ENCODE measurements at places on chromosomes 7 and 10. TPM values are rescaled to one million over a fixed set of nuclear protein-coding genes. Genes with fewer than 3 reads are reported as not detected.

Gene ITPRID1
- not detected for total RNA-seq

Gene ADCYAP1R1
- total RNA-seq: 2.5 TPM

Gene PRSS37
- total RNA-seq: not detected

Gene RSPH10B
- total RNA-seq: not detected

Gene FRAT1
- 8.2 TPM for total RNA-seq

Gene CCDC126
- 9.9 TPM for total RNA-seq

Gene LIPM
- not detected for total RNA-seq

Gene MKX
- 0.55 TPM for total RNA-seq

Gene ATG9B
- total RNA-seq: not detected

Gene KIF20B
- total RNA-seq: 2.5 TPM

Gene ADIRF
- 543 TPM for total RNA-seq

Gene GPER1
- total RNA-seq: 8.1 TPM

Gene ZNF655
- total RNA-seq: 78.2 TPM

Gene CFTR
- total RNA-seq: 0.22 TPM

- no peak for DNase-seq
Measured at GRCh38 chr7:41046221-41046761, 656.6 kb downstream of the INHBA start.

GRCh38 chr10:114458955-114459354, 54.7 kb upstream of the AFAP1L2 start:
- DNase-seq: no peak

DNA sequence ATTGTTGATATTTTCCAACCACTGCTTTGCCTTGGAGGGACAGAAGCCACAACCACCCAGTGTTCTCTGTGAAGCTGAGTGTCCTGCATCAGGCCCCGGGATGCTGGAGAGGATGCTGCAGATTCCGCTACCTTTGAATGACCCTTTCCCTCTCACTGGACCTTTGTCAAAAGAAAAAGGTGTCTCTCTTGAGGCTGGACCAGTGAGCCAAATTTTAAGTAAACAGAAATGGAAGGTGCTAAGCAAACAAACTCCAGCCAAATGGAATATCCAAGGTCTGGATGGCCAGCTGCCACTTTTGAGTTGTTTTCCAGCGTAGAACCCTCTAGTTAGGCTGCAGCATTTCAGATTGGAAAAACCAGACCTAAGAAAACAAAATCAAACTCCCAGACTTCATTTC, 145.5 kb downstream of the TRIL start:
- no peak for DNase-seq

- DNase-seq: no peak
Measured at GRCh38 chr10:63260860-63261251, 127.7 kb downstream of the NRBF2 start.

GRCh38 chr10:116418389-116418788, 9.3 kb upstream of the PNLIPRP3 start:
- DNase-seq: no peak

GRCh38 chr7:141567432-141567831, 16.2 kb downstream of the AGK start:
- no peak for DNase-seq

DNA sequence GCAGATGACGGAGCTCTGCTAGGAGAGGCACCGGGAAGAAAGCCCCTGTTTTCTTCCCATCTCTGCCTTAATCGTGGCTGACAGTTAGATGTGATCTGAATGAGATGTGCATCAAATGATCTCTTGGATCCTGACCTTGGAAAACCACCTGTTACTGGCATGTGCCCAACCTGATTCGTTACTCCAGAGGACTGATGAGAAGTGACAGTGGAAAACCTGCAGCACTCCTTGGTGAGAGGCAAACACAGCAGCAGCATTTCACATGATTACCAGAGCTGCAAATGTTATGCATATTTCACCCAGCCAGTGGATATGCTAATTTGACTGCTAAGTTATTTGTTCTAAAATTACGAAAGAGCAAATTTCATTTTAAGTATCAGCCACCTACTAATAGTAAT, 95.3 kb downstream of the PTPRN2 start:
- no peak for DNase-seq

DNA sequence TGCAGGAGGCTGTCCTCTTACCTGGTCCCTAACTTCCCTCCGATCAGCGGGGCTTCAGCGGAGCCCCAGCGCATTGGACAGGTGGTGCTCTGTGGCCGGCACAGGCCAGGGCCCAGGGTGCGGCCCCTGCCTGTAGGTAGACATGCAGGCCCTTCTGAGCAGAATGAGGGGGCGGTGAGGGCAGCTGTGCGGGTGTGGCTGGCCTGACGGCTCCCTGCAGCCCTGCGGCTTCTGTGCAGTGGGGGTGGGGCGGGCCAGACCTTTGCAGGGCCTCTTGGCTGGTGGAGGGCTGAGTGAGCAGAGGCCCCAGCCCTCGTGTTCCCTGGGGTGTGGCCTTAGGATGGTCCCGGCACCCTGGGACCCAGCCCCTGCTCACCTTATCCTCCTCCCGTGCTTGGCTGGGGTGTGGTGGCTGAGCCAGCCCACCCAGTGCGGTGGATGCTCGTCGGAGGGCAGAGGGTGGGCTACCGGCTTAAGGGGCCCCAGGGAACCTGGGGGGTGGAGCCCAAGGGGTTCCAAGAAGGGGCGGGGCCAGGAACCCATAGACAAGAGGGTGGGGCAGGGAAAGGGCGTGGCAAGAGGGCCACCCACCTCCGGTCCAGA, 175.2 kb upstream of the TNRC18 start:
- no peak for DNase-seq

DNA sequence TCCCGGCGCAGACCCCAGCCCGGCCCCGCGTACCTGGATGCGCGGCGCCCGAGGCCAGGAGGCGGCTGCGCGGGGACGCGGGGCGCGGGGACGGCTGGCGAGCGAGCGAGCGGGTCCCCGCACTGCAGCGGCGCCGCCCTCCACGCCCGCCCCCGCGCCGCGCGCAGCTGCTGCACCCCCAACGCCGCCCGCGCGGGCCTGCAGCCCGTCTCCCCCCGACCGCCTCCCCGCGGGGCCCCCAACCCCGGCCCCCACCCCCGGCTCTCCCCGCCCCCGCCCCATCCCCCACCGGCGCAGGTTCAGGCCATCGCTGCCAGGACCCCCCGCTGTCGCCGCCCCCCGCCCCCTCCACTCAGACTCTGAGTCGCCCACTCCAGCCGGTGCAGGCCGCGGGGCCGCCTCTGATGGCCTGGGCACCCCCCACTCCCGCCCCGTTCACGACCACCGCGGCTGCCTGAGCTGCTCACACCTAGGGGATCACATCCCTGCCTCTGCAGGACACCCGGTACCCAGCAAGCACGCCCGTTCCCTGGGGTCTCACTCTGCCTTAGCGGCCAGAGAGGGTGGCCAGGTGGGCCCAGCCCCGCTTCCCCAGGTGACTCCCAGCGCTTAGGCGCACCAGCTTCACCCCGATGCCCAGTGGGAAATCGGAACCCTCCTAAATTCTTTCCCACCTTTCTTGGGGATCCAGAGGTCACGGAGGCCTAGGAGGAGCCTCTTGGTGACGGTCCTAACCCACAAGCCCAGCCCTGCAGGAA, 13.9 kb upstream of the DNAAF5 start:
- peak; percentile 88 for DNase-seq

- no peak for DNase-seq
Measured at GRCh38 chr7:65722361-65722792, 150.5 kb upstream of the VKORC1L1 start.

DNA sequence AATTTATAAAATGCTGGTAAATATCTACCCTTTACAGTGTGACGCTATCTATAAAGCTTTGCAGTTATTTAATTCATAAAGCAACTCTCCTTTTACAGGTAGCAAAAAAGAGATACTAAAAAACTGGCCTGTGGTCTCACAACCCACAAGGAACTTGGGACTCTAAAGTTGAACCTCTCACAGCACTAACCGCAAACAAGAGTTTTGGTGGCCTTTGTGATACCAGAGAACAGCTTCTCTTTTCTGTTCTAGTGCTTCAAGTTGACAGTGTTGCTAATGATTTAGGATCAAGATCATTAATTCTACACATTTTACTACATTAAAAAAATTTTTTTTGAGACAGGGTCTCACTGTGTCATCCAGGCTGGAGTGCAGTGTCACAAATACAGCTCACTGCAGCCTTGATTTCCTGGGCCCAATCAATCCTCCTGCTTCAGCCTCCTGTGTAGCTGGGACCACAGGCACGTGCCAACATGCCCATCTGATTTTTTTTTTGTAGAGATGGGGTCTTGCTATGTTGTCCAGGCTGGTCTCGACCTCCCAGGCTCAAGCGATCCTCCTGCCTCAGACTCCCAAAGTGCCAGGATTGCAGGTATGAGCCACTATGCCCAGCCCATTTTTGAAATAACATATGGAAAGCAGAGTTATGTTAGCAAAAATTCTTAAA, 56.0 kb upstream of the ST8SIA6 start:
- DNase-seq: no peak

- DNase-seq: no peak
Measured at GRCh38 chr10:19767876-19768275, 48.4 kb upstream of the PLXDC2 start.

DNA sequence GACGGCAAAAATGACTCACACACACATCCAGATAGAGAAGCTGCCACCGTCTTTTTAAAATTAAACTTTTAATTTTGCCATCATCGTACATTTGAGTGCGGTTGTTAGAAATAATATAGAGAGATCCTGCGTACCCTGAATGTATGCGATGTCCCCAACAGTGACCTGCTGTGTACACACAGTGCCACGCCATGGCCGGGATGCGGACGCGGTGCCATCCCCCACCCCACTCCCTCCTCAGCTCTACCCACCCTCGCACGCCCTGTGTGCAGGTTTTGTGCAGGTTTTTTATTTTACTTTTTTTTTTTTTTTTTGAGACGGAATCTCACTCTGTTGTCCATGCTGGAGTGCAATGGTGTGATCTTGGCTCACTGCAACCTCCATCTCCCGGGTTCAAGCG, 58.7 kb upstream of the PDGFA start:
- DNase-seq: no peak

DNA sequence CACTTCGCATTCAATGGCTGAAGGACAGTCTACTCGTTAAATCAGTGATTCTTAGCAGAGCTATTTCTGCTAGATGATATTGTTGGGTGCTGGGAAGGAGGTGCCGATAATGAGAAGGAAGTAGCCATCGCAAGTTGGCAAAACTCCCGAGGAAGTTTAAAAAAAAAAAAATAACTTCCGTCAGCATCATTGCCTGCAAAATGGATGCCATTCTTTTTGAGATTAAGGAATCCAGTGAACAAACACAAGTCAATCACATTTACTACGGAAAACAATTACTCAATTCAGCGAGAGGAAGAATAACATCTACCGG, 74.4 kb upstream of the SFMBT2 start:
- DNase-seq: no peak

- no peak for DNase-seq
Measured at GRCh38 chr7:401495-401894, 111.5 kb downstream of the FOXL3 start.

- DNase-seq: no peak
Measured at GRCh38 chr10:49329146-49329505, 30.2 kb downstream of the C10orf71 start.

DNA sequence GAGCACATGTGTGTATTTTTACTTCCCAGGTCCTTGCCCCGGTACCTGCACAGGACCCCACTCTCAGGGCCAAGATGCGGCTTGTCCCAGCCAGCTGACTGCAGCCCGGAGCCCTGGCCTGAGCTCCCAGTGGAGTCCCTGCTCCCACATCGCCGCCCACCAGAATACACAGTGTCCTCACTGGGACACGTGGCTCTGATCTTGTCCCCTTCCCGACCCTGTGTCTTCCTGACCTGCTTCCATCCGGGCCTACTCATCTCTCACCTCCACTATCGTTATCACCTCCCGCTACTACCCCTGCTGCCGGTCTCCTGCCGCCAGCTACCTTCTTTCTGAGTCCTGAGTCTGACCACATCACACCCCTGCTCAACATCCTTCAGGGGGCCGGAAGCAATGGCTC, 146.3 kb upstream of the CHST15 start:
- peak; percentile 65 for DNase-seq

DNA sequence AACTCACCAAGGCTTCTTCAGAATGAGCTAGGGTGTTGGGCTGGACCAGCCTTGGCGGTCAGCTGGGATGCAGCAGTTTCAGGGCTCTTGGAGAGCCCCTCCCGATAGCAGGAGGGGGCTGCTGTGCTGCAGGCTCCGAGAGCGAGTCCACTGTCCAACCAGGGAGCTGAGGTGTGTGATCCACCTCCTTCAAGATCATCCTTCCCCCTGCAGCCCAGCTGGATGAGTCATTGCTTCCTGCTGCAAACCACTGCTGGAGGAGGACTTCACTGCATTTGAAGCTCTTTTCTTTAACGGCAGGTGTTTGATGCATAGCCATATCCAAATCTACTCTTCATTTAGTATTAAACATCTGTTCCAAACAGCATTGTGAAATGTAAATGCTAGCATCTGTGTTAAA, 54.2 kb upstream of the EBF3 start:
- no peak for DNase-seq

GRCh38 chr7:150363370-150363769, 5.3 kb upstream of the REPIN1 start:
- no peak for DNase-seq

DNA sequence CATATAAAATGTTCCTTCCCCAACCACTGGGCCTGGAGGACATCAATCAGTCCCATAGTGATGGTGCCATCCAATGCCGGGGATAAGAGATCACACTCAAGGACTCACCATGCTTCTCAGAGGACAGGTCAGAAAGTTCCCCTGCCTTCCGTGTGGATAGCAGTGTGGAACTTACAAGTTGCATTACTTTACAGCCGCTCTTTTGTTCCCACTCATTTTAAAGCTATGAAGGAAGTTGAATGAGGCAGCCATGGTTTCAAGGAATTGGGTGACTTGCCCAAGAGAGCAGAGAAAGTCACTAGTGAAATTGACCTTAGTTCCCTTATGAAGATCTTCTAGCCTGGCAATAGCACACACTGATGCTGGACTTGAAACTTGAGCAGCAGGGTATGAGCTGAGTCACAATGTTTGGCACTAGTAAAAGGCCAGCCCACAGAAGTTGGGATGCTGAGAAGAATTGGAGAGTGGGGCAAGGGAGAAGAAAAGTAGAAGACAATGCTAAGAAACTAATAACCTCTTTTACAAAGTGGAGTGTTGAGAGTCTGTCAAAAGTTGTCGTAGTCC, 78.7 kb downstream of the CXCL12 start:
- DNase-seq: no peak

- DNase-seq: no peak
Measured at GRCh38 chr7:3371601-3372000, 70.5 kb downstream of the SDK1 start.

- no peak for DNase-seq
Measured at GRCh38 chr10:62819141-62819920, 3.2 kb upstream of the EGR2 start.

All from mesenteric fat pad (tissue), 1 donor.